ENCODE measurements at places on chromosomes 6 and 20.

GRCh38 chr6:109229536-109229935, 134.2 kb downstream of the CEP57L1 start:
- DNase-seq, result no peak

DNA sequence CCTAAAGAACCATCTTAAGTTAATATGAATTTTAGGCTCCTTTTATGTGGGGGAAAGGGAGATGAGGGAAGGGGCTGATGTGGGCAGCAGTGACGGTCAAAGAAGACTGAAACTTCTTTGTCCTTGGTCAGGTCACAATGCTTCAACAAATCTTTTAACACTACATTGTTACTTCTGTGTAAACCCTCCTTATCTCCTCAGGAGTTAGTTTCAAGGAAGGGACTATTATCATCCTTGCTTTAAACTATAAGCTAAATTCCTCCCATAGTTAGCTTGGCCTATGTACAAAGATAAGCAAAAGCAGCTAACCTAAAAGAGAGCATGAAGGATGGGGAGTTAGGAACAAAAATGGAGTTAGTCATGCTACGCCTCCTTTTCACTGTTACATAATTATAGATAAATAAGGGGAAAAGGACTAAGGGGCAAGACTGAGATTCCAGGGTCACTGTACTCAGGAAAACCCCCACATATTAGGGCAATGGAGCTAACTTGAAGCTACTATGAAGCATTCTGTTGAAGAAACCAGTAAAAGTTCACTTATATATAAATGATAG, 172.7 kb upstream of the RUNX2 start:
- DNase-seq, result no peak

GRCh38 chr6:36657942-36658544, 20.5 kb upstream of the CDKN1A start:
- no peak for DNase-seq

DNA sequence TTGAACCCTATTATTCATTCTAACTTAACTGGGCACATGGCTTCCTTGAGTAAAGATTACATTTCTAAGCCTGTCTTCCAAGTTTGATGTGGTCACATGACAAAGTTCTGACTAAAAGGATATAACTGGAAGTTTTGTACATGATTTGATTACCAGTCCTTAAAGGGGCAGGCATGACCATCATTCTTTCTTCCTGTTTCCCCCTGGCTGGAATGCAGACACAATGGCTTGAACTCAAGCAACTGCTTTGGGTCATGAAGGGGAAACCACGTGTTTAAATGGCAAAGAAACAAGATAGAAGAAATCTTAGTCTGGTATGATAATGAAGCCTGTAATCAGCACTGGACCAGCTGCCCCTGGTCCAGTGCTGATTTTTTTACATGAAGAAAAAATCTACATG, 15.6 kb upstream of the SHLD1 start:
- DNase-seq, result no peak

DNA sequence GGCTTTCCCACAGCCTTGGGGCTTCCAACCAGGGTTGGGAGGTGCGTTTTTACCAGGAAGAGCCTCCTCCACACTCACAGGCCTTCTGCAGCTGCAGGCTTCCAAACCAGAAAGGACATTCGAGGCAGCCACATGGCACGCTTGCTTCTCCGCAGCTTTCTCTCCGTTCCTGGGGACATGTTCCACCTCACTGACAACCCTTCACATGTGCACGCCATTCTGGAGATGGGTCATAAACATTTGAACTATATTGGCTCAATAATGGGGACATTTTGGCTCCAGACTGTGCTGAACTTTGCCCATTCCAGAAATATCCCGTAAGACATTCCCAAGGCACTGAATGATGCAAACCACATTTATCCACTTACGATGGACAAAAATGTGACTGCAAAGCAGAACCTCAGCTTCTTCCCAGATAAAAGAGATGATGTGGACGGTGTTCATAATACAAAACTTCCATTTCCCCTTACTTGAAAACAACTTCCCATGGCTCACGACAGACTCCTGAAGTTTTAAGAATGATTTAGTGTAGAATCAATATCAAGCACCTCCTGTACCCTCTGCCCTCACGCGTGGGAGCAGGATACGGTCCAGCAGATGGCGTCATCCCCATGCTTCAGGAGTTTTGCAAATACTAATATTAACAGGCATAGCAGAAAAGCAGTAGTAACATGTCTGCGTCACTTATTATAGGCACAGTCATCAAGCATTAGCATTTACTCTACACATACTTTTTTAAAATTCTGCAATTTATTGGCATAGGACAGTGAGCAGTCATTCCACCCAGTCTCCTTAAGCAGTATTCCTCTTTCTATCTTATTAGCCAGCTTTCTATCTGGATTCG, 25.4 kb upstream of the FOXF2 start:
- no peak for DNase-seq

- no peak for DNase-seq
These were observed 5.6 kb downstream of the SPATA2 start for GRCh38 chr20:49909499-49910339.

DNA sequence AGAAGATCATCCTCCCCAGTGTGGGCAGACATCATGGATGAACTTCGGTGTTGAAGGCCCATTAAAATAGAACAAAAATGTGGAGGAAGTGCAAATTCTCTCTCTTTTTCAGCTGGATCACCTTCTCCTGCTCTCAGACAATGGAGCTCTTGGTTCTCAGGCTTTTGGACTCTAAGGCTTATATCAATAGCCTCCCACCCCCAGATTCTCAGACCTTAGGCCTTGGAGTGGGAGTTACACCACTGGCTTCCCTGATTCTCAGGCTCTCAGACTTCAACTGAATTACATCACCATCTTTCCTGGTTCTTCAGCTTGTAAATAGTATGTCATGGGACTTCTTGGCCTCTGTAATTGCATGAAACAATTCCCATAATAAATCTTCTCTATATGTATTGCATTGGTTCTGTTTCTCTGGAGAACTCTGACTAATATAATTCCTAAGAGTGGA, 36.6 kb downstream of the NSFL1C start:
- DNase-seq, result no peak

- DNase-seq, result no peak
These were observed 57.6 kb downstream of the IMPG1 start for GRCh38 chr6:76014626-76015530.

GRCh38 chr6:16730738-16731477, 30.4 kb downstream of the ATXN1 start:
- DNase-seq, result no peak

DNA sequence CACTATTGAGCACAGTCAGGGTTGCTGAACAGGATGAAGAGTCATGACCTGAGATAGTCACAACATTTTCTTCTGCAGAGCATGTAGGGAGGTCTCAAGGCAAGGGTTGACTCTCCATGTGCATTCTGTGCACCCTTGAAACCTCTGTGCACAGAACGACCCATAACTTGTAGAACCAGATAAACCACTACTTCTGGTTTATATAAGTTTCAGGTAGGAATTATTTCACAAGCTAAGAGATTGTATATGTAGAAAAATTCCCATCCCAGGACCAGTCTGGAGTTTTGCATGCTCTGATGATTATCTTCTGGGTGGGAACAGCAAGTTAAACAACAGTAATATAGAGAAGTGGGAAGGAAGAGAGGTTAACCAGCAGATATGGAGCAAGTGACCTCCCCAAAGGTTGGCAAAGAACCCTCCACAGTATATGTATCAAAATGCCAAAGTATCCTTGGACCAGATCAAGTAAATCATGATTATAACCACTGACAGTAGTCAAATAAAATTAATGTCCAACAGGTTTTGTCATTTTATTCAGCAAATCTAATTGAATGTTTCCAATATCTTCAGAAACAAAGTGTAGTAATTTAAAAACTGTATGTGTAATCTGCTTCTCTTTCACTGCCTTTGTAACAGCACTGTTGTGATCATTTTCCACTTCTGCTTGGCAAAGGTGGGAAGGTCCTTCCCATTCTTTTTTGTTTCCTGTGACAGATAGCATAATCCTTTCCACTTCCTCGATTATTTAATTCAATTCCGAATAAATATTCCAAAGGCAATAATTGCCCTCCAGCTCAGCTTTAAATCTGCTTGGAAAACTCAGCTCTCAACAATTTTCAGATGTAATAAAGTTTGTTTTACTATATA, 104.4 kb downstream of the SYNE1 start:
- no peak for DNase-seq

DNA sequence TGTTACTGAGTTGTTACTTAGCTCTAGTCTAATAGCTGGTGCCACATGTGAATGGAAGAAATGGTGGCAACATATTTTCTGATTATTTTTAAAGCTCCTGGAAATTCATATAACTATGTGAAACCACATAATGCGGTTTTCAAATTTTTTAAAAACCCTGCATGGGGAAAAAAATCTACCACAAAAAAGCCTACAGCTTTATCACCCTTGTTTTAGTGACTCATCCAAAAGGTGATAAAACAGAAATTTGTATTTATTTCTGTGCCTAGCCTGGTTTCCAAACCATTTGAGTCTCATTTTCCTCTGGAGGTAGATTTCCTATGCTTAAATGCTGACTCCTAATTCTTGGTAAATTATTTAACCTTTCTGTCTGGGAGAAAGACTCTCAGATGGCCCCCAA, 5.4 kb upstream of the FBXO30 start:
- DNase-seq, result no peak

DNA sequence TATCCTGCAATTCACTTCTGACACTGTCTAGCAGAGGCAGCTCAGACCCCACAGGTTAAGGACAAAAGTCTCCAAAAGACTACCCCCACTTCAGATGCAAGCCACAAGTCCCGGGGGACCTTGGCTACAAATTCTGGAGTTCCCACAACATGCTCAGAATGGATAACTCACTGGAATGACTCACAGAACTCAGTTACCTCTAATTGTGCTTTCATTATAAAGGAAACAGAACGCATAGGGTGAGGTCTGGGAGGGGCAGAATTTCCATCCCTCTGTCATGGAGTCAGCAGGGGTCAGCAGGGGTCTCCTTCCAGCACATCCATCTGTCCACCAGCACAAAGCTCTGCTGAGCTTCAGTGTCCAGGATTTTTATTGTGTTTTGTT, 184.2 kb downstream of the CDH4 start:
- no peak for DNase-seq

DNA sequence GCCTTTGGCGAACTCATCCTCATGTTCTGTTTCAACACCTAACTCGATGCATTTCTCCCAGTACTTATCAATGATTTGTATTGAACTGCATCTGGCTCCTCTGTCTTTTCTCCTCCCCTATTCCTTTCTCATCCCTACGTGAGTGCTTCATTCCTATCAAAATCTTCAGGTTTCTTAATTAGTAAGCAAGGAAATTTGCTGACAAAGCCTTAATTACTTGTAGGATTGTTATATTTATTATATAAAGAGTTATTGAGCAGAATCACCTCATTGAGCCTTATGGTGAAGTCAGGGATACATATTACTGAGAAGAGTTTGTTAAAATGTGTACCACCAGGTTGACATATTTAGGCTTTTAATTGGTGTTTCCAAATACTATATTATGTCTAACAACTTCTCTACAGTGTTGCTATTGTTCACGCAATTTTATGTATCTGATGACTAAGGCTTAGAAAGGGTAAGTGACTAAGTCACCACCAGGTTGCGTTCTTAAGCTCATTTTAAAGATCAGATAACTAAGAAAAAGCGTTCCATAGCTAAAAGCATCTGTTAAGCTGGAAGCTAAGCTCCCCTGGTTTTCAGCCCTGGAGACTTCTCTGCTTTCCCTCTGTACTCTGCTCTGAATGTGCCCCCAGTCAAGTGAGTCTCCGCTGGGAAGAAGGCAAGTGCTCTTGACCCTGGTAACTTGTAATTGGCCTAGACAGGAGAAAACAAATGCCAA, 18.9 kb downstream of the SCGN start:
- no peak for DNase-seq

DNA sequence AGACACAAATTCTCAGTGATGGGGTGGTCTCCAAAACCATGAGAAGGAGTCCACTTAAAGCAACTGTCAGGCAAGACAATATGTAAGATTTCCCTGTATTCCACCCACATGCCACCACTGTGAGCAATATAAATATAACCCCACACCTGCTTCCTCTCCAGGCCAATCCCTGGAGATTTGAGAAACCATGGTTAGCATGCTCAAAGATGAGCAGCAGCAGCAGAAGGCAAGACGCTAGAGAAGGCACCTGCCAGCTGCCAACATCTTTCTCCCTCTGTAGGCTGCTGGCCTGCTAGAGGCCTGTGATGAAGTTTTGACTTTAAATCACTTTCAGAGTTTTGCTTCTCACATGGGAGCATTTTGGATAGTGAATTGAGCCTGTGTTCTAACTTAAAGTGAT, 7.9 kb upstream of the SOD2 start:
- DNase-seq, result no peak

GRCh38 chr6:108027594-108027993, 46.9 kb downstream of the OSTM1 start:
- DNase-seq, result no peak

DNA sequence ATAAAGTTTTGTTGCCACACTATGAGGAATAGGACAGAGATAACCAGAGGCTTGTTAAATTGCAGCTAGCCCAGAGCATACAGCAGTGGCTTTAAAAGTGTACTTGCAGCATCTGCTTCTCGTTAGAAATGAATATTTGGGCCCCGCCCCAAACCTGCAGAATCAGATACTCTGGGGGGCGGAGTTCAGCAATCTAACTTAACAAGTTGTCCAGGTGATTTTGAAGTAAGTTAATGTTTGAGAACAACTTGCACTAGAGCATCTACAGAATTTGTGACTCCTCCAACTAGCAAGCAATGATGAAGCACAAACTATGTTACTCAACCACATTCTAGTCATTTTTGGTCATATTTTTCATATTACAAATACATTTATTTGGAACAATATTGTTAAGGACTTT, 10.6 kb upstream of the SUPT3H start:
- no peak for DNase-seq

DNA sequence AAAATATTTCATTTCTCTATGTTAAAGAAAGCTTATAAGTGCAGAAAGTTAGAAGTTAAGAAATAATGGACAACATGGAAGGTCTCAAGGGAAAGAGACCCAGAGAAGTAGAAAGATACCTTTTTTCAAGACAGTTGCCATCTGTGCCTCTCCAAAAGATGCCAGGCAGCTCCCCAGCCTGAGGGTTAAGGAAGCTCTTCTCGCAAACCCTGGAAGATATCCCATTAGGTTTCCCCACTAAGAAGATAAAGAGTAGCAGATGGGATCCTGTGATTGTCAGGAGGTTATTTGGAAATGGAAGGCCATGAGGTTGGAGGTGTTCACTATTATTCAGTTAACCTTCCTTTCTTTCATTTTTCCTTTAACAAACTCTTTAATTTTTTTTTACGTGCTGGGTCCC, 110.1 kb upstream of the SIM1 start:
- DNase-seq, result no peak

GRCh38 chr6:15280028-15280427, 34.2 kb downstream of the JARID2 start:
- DNase-seq, result no peak

- no peak for DNase-seq
These were observed 143.6 kb downstream of the MRPL14 start for GRCh38 chr6:43983632-43984031.

DNA sequence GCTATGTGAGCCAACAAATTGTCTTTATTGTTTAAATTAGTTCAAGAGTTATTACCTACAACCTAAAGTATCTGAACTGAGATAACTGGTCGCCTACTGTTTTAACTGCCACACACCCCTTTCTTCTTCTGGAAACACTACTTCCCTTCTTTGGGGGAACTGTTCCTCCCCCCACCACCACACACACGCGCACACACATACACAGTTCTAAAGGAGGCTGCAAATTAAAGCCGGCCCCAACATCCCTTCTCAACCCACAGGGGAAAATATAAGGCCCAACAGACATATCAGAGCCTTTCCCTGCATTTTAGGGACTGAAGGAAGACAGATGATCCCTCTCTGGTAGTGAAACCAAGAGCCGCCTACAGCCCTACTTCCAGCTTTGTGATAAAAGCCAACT, 348.0 kb upstream of the JARID2 start:
- no peak for DNase-seq

GRCh38 chr20:63553251-63553932, 567 bp upstream of the FNDC11 start:
- DNase-seq, result peak; percentile 86

All from GM06990 (cell line).